Activated CD4-positive, alpha-beta T cell treated with anti-CD3 and anti-CD28 coated beads for 36 hours (primary cell): ENCODE measurements at places on chromosomes 3 and 15. TPM values are rescaled to one million over a fixed set of nuclear protein-coding genes. Genes with fewer than 3 reads are reported as not detected.
A peak's percentile ranks its signal among the peaks of the same experiment; 100 is the strongest.

SEMA6D gene
- total RNA-seq, result not detected

KIF7 gene
- total RNA-seq, result 2.3 TPM

DCBLD2 gene
- total RNA-seq, result 2.5 TPM

PIERCE2 gene
- total RNA-seq, result 0.34 TPM

RASGRF1 gene
- not detected for total RNA-seq

SH2D7 gene
- not detected for total RNA-seq

CRYGS gene
- 1.6 TPM for total RNA-seq

GRK7 gene
- not detected for total RNA-seq

TRPM1 gene
- total RNA-seq, result not detected

TAMM41 gene
- total RNA-seq, result 26.3 TPM

- H3K36me3 ChIP-seq, result no peaks in the 10 kb centered on the region
- no peaks in the 10 kb centered on the region for H3K4me1 ChIP-seq
- no peak overlapping the region for H3K27ac ChIP-seq
- peaks cover 2% of the 10 kb centered on the region for H3K27me3 ChIP-seq
- no peak for DNase-seq
Measured at GRCh38 chr15:78404125-78404524, 33.9 kb upstream of the IREB2 start.

GRCh38 chr15:55824857-55825613 is 82.1 kb upstream of the PRTG start:
- no peak for DNase-seq
- H3K4me3 ChIP-seq, result no peak overlapping the region
- peaks cover 2% of the 10 kb centered on the region for H3K27me3 ChIP-seq

GRCh38 chr3:133712017-133712416 is 34.2 kb upstream of the TF start:
- H3K4me3 ChIP-seq, result no peak overlapping the region
- no peak overlapping the region for H3K27ac ChIP-seq
- DNase-seq, result no peak
- H3K36me3 ChIP-seq, result no peaks in the 10 kb centered on the region
- H3K27me3 ChIP-seq, result peaks cover 15% of the 10 kb centered on the region

DNA sequence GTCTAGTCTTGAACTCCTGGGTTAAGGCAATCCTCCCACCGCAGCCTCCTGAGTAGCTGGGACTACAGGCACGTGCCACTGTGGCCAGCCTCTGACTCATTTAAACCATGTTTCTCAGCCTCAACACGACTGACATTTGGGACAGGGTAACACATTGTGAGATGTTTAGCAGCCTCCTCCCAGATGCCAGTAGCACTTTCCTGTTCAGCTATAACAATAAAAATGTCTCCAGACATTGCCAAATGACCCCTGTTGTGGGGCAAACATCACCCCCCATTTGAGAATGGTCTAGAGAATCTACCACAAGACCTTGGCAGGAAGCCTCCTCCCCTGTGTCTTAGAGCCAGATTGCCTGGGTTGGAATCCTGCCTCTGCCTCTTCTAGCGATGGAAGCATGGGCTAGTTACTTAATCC is 8.4 kb downstream of the TMEM40 start:
- H3K27me3 ChIP-seq, result peaks cover 4% of the 10 kb centered on the region
- H3K4me1 ChIP-seq, result peaks cover 11% of the 10 kb centered on the region
- no peak overlapping the region for H3K4me3 ChIP-seq
- no peaks in the 10 kb centered on the region for H3K36me3 ChIP-seq
- H3K27ac ChIP-seq, result no peak overlapping the region
- DNase-seq, result peak; percentile 70

DNA sequence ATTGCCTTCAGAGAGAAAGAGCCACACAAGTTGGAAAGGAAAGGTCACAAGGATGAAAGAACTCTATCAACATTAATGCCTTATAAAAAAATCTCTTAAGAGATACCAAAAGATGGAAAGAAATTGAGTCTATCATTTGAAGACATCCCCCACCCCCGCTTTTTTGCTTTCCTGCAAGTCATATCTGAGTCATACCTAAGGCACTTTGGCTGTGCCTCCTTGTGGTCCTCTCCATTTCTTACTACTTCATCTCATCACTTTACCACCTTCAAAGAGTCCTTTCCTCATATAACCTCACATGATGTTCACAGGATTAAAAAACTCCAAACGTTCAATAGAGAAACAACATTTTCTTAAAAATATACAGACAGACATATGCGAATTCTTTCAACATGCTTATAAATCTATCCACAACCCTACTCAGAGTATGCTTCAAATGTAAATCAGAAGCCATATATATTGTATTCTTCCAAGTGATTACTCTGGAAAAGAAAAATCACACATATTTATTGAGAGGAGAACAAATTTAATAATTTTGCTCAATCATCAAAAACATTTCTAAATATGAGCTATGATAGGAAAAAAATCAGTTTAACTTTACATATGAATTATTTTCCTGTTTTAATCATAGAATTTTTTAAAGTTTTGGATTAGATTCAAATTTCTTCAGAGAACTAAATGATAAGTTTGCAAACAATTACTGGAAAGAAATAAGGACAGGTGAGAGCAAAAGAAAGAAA is 1003.9 kb upstream of the CFAP20DC start:
- no peaks in the 10 kb centered on the region for H3K27me3 ChIP-seq
- peak overlapping the region; percentile 86 for H3K27ac ChIP-seq
- peaks cover 30% of the 10 kb centered on the region for H3K36me3 ChIP-seq
- H3K4me1 ChIP-seq, result peaks cover 82% of the 10 kb centered on the region
- peak; percentile 73 for DNase-seq
- H3K4me3 ChIP-seq, result peak overlapping the region; percentile 45

DNA sequence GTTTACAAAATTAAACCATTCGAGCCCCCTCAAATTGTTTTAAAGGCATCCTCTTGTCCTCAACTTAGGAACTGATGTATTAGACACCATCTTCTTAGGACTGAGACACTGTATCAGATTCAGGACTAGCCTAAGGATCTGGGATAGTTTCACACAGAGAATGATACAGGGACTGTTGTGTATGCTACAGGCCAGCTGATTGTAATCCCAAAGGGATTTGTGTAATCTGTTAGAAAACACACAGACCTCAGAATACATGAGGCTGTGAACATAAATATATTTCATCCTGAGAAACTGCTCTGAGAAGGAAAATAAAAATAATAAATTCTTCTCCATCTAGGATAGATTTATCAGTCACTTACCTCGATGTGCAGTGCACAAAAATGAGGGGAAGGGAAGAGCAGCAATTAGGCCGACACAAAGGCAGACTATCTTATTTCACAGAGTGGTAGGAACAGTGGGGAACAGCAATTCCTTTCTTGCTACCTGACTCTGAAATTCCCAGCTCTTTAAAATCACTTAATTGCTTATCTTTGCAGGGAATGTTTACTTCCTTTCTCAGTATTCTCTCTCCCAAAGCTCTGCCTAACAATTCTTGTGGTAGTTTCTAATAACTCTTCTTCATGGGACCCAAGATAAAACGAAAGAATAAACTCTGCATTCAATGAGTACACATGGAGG is 322.5 kb downstream of the MAGI1 start:
- no peaks in the 10 kb centered on the region for H3K36me3 ChIP-seq
- no peaks in the 10 kb centered on the region for H3K4me1 ChIP-seq
- H3K27ac ChIP-seq, result no peak overlapping the region
- no peaks in the 10 kb centered on the region for H3K27me3 ChIP-seq

DNA sequence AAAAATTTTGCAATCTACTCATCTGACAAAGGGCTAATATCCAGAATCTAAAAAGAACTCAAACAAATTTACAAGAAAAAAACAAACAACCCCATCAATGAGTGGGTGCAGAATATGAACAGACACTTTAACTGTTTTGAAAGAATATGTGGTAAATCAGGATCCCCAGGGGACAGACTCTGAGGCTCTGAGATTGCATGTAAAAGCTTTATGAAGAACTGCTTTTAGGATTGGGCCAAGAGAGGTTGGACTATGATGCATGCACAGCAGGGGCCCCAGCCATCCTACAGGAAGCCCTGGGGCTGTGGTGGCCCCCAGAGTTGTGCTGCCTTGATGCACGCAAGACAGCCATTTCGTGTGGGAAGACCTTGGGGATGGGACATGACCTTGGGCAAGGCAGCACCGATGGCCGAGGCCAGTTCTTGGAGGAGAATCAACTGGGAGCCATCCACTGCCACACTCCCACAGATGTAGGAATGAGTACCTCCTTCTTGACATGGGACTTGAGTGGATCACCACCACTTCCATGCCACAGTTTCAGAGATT is 298.1 kb upstream of the THBS1 start:
- no peaks in the 10 kb centered on the region for H3K36me3 ChIP-seq
- peaks cover 17% of the 10 kb centered on the region for H3K27me3 ChIP-seq
- no peak for DNase-seq
- no peak overlapping the region for H3K4me3 ChIP-seq
- no peak overlapping the region for H3K27ac ChIP-seq

DNA sequence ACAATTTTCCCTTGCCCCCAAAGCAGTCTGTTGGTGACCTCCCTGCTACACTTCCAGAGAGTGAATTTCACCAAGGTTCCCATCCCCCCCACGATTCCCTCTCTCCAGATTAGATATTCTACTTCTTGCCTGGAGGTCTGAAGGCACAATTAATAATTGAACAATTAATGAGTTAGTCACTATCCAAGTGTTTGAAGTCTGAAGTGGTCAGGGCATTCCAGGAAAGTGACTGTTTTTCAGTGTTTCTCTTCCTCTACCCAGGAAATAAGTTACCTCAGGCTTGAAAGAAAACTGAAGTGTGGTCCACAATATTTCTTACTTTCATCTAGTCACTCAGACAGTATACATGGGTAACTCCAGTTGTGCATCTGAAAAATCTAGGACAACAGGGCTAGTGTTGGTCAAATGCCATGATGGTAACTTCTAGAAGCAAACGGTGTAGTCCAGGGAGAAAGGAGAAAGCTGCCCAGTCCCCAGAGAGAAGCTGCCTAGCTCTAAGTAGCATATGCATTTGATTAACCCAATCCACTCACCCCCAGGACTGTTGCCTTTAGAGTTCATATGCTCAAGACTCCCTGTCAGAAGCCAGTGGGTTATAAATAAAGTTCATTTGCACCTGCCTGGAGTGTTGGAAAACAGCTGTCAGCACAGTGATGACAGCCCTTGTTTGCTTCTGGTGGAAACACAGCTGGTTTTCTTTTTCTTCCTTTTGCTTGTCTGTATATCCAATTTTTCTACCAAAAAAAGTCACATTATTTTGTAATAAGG is 2.3 kb upstream of the TM4SF4 start:
- H3K27ac ChIP-seq, result no peak overlapping the region
- H3K36me3 ChIP-seq, result no peaks in the 10 kb centered on the region
- no peaks in the 10 kb centered on the region for H3K27me3 ChIP-seq
- no peak overlapping the region for H3K4me3 ChIP-seq
- no peaks in the 10 kb centered on the region for H3K4me1 ChIP-seq
- DNase-seq, result no peak

- peaks cover 2% of the 10 kb centered on the region for H3K27me3 ChIP-seq
- no peak overlapping the region for H3K4me3 ChIP-seq
- H3K4me1 ChIP-seq, result no peaks in the 10 kb centered on the region
Measured at GRCh38 chr3:123485551-123485950, 36.7 kb upstream of the ADCY5 start.

DNA sequence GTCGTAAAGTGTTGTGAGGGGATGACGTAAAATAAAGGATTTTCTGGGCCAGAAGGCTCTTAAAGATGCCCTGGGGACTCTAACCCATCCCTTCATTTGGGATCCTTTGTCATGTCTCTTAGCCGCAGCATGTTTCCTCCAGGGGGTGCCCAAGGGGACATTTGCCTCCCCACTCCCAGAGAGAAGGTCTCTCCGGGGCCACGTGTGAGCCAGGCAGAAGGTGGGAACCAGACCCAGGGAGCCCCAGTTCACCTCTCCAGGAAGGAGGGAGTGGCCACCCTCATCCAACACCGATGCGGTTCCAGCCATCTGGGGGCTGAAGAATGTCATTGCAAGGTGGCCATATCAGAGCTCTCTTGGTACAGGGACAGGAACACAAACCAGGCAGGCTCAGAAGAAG is 25.2 kb downstream of the ST8SIA2 start:
- no peak overlapping the region for H3K4me3 ChIP-seq
- no peaks in the 10 kb centered on the region for H3K36me3 ChIP-seq
- H3K4me1 ChIP-seq, result no peaks in the 10 kb centered on the region
- no peak for DNase-seq
- H3K27me3 ChIP-seq, result peaks cover 11% of the 10 kb centered on the region

- DNase-seq, result no peak
- H3K4me1 ChIP-seq, result no peaks in the 10 kb centered on the region
- no peaks in the 10 kb centered on the region for H3K36me3 ChIP-seq
- H3K4me3 ChIP-seq, result no peak overlapping the region
Measured at GRCh38 chr3:158920371-158920770, 118.5 kb downstream of the MFSD1 start.
